ENCODE measurements at places on chromosomes 1 and 21. TPM values are rescaled to one million over a fixed set of nuclear protein-coding genes. Genes with fewer than 3 reads are reported as not detected.
A peak's percentile ranks its signal among the peaks of the same experiment; 100 is the strongest.

- H3K4me1 ChIP-seq = no peaks in the 10 kb centered on the region
- H3K4me3 ChIP-seq = no peak overlapping the region
- H3K27ac ChIP-seq = no peak overlapping the region
These were observed 30.0 kb downstream of the IRF2BP2 start for GRCh38 chr1:234579967-234580366.

- no peaks in the 10 kb centered on the region for H3K36me3 ChIP-seq
- no peak overlapping the region for H3K4me3 ChIP-seq
- no peak for DNase-seq
- no peaks in the 10 kb centered on the region for H3K27me3 ChIP-seq
- H3K27ac ChIP-seq = no peak overlapping the region
These were observed 18.6 kb upstream of the PLCH2 start for GRCh38 chr1:2457444-2457843.

DNA sequence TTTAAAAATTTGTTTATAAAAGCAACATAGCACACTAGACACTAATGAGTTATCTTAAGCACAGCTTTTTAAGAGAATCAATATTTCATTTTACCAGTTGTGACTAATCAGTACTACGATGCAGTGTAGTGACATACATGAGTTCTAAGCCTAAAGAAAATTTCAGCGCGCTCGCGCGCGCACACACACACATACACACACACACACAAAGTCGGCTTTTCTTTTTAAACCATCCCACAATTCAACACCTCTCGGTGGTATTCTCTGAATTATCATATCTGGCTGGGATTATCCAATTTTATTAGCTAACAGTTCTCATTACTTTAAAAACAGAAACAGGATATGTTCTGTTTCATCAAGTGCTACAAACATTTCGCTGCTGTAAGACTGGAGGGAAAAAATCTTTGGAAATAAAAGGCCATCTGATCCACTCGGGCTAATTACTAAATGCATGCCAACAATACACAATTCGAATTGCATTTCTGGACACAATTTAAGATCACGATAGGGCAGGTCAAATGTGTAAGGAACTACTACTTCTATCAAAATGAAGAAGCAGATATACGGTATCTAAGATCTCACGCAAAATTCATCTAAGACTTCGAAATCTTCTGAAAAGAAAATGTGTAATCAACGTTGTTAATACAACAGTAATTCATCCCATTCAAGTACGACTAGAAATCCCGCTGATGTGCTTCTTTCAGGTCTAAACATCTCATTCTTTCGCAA lies 1.2 kb downstream of the TUT4 start:
- peaks cover 38% of the 10 kb centered on the region for H3K4me1 ChIP-seq
- no peaks in the 10 kb centered on the region for H3K27me3 ChIP-seq
- no peak overlapping the region for H3K4me3 ChIP-seq
- no peak overlapping the region for H3K27ac ChIP-seq

DNA sequence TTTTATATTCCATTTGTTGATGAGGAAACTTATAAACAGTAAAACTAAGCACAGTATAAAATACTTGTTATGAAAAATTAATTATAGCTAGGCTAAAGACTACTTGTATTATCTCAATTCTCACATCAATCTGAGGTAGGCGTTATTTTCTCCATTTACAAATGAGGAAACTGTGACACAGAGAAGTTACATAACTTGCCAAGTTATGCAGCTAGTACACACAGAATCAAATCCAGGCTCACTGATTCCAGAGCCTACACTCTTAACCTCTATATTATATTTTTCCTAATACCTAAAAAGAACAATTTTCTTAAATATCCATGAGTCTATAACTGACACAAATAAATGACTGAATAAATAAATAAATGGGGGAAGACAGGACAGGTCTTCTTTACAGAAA lies 11.2 kb upstream of the VPS45 start:
- H3K27ac ChIP-seq = no peak overlapping the region
- no peak for DNase-seq
- H3K4me1 ChIP-seq = no peaks in the 10 kb centered on the region
- no peaks in the 10 kb centered on the region for H3K36me3 ChIP-seq

- no peaks in the 10 kb centered on the region for H3K36me3 ChIP-seq
- H3K4me3 ChIP-seq = no peak overlapping the region
- no peaks in the 10 kb centered on the region for H3K4me1 ChIP-seq
- no peak overlapping the region for H3K27ac ChIP-seq
These were observed 10.8 kb upstream of the LAMC1 start for GRCh38 chr1:183012301-183012994.

GRCh38 chr1:215530401-215530984 lies 36.6 kb upstream of the KCTD3 start:
- no peak overlapping the region for H3K27ac ChIP-seq
- DNase-seq = no peak
- peaks cover 14% of the 10 kb centered on the region for H3K27me3 ChIP-seq
- no peaks in the 10 kb centered on the region for H3K36me3 ChIP-seq
- H3K4me3 ChIP-seq = no peak overlapping the region

- H3K27ac ChIP-seq = no peak overlapping the region
- H3K36me3 ChIP-seq = peaks cover 8% of the 10 kb centered on the region
- no peak for DNase-seq
- no peaks in the 10 kb centered on the region for H3K27me3 ChIP-seq
These were observed 157.6 kb downstream of the PGBD5 start for GRCh38 chr1:230268371-230269170.

- peaks cover 11% of the 10 kb centered on the region for H3K27me3 ChIP-seq
- H3K27ac ChIP-seq = no peak overlapping the region
- peaks cover 2% of the 10 kb centered on the region for H3K36me3 ChIP-seq
- H3K4me1 ChIP-seq = peaks cover 9% of the 10 kb centered on the region
These were observed 23.7 kb downstream of the UMODL1 start for GRCh38 chr21:42094811-42095210.

DNA sequence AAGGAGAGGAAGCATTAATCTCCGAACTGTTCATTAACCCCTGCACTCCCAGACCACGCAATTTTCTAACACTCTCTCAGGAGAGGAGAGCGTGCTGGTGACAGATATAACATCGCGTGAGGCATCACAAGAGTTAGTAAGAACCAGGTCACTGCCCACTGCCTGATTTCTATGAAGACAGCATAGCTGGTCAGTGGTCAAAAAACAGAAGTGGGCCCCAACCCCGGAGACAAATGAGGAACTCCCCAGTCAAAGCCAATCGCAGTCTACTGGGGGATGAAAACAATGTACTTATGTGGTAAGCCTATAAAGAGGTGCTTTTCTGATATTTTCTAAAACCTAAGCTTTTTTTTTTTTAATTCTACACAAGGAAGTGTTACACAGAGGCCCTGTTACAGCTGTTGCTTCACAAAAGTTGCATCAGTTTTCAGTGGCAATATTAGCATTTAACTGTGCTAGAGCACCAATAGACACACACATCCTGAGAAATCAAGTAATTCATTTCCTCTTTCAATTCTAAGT lies 231.8 kb upstream of the IRF2BP2 start:
- no peaks in the 10 kb centered on the region for H3K27me3 ChIP-seq
- peak; percentile 36 for DNase-seq
- H3K4me3 ChIP-seq = peak overlapping the region; percentile 75
- H3K36me3 ChIP-seq = peaks cover 3% of the 10 kb centered on the region
- H3K4me1 ChIP-seq = peaks cover 68% of the 10 kb centered on the region

DNA sequence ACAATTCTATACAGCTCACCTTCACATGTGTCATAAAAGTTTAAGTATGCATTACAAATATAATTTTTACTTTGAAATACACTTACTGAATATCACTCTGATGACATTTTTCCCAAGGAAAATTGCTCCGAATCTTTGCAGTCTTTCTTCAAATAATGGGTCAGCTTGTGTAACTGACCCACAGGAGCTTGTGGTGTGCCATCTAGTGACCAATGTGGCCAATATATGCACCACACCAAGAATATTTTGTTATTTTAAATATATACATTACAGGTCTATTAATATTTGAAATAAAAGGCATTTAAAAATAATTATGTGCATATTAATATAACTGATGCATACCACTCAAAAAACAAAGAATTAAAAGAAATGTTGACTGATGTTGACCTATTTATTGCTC lies 271.4 kb downstream of the TBX15 start:
- H3K27me3 ChIP-seq = no peaks in the 10 kb centered on the region
- H3K4me3 ChIP-seq = no peak overlapping the region
- no peak overlapping the region for H3K27ac ChIP-seq
- no peaks in the 10 kb centered on the region for H3K4me1 ChIP-seq
- H3K36me3 ChIP-seq = no peaks in the 10 kb centered on the region

DNA sequence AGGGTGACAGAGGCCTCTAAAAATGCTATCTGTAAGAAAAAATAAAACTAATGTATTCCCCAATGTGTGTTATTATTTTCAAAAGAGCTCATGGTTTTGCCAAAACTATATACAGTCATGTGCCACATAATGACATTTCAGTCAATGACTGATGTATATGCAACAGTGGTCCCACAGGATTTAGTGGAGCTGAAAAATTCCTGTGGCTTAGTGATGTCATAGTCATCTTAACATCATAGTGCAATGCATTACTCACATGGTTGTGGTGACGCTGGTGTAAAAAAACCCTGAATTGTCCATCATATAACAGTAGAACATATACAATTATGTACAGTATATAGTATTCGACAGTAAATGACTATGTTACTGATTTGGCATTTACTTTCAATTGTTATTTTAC lies 172.4 kb downstream of the CACNA1E start:
- H3K36me3 ChIP-seq = no peaks in the 10 kb centered on the region
- no peak for DNase-seq
- peaks cover 13% of the 10 kb centered on the region for H3K27me3 ChIP-seq
- H3K27ac ChIP-seq = no peak overlapping the region

GRCh38 chr1:8816831-8817411 lies 519 bp downstream of the RERE start:
- DNase-seq = peak; percentile 17
- H3K27me3 ChIP-seq = no peaks in the 10 kb centered on the region
- H3K4me1 ChIP-seq = peaks cover 52% of the 10 kb centered on the region
- H3K4me3 ChIP-seq = peak overlapping the region; percentile 96

DNA sequence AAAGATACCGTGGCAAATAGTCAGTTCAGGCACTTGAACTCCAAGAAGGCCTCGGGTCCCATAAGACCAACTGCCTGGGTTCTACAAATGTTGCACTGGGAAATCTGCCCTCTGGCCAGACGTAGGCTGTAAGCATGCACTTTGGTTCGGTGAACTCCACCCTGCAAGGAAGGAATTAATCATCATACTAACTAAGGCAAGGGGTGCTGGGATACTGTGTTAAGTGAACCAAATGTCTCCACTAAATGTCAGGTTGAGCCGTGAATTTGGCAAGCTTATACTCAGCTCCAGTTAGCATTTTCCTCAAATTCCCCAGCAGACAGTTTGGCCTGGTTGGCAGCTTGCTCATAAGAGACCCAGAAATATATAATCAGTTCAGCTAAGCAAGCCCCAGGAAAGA lies 385.9 kb downstream of the GPATCH2 start:
- H3K4me3 ChIP-seq = no peak overlapping the region
- no peak overlapping the region for H3K27ac ChIP-seq

DNA sequence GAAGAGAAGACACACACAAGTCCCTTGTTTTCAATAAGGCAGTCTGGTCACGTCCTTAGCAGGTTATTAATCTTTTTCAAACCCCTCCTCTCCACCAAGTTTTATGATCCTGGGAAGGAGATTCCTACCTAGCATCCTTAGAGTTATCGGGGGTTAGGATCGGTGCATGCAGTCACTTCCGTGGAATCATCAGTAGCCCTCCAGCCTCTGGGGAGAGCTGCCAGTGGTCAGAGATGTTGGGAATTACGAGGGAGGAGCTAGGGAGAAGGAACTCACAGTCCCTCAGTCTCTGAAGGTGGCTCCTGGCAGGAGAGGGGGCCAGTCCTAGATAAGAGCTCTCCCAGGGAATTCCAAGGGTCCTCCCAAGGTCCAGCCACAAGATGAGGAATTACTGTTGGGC lies 57.7 kb upstream of the ATP5PO start:
- H3K36me3 ChIP-seq = peaks cover 5% of the 10 kb centered on the region
- H3K4me1 ChIP-seq = peaks cover 60% of the 10 kb centered on the region
- H3K27me3 ChIP-seq = no peaks in the 10 kb centered on the region
- DNase-seq = no peak

GRCh38 chr1:207850621-207851407 lies 60.1 kb downstream of the CD34 start:
- H3K4me3 ChIP-seq = no peak overlapping the region
- H3K27ac ChIP-seq = peak overlapping the region; percentile 32
- H3K27me3 ChIP-seq = no peaks in the 10 kb centered on the region

DNA sequence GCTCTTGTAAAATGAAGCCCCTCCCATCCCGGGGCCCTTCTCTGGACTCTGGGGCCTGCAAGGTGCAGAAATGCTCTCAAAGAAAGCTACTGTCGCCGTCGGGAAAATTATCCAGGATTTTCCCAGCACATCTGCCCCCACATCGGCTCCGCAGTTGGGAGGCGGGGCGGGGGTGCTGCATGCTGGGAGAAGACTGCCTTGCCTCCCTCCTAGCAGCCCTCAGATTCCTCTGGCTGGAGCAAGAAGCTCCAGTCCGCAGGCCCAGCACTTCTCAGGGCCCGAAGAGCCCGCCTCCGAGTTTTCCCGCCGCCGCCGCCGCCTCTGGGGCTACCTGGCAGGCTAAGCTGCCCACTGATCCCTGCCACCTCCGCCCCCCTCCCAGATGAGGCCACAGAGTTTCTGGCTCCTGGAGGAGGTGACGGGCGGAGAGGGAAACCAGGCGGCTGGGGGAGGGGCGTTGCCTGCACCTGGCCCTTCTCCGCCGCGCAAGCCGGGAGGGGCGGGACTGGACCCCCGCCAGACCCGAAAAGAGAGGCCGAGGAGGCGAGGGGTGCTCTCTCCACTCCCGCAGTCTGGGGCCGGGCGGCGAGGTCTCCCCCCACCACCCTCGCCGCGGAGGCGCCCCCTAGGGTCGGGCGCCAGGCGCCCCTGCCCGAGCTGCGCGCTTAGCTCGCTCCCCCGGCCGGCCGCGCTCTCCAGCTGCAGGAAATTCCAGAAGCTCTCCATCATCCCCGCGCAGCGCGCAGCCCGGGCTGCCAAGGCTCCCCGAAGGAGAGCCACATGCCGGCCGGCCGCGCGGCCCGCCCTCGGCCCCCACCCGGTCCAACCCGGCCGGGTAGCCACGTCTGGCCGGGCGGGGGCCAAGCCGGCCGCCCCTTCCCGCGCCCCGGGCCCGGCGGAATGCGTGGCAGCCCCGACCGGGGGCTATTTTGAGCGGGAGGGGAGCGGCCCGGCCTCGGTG lies 28.8 kb downstream of the AHDC1 start:
- no peaks in the 10 kb centered on the region for H3K27me3 ChIP-seq
- no peak overlapping the region for H3K4me3 ChIP-seq
- H3K27ac ChIP-seq = no peak overlapping the region
- no peak for DNase-seq
- H3K4me1 ChIP-seq = peaks cover 17% of the 10 kb centered on the region
- no peaks in the 10 kb centered on the region for H3K36me3 ChIP-seq

Gene F13B
- not detected for total RNA-seq

Gene RGS8
- 0.05 TPM for total RNA-seq

Gene SH2D5
- total RNA-seq = 0.34 TPM

Gene CR1L
- total RNA-seq = 0.19 TPM

Gene STRIP1
- 41.0 TPM for total RNA-seq

Gene RPS6KA1
- 163 TPM for total RNA-seq

Gene SLC2A5
- total RNA-seq = not detected

All from activated T-cell treated with anti-CD3 and anti-CD28 coated beads, Interleukin-2, amount 50 U/mL, for 72 hours (primary cell).